ENCODE measurements at places on chromosomes 11 and 22. TPM values are rescaled to one million over a fixed set of nuclear protein-coding genes. Genes with fewer than 3 reads are reported as not detected.

The HORMAD2 gene
- total RNA-seq = not detected

The CSRP3 gene
- not detected for total RNA-seq

The KCNE3 gene
- total RNA-seq = 10.8 TPM

The OR51G2 gene
- not detected for total RNA-seq

The OR9Q2 gene
- not detected for total RNA-seq

The NAV2 gene
- total RNA-seq = 47.9 TPM

The SLC22A12 gene
- total RNA-seq = not detected

The PARVA gene
- 71.6 TPM for total RNA-seq

The KCNK4 gene
- total RNA-seq = not detected

The POU2AF1 gene
- total RNA-seq = 6.9 TPM

The ASRGL1 gene
- 6.3 TPM for total RNA-seq

The CECR2 gene
- total RNA-seq = 14.5 TPM

The TCN1 gene
- 3.0 TPM for total RNA-seq

The ADM2 gene
- 0.74 TPM for total RNA-seq

The DSCAML1 gene
- total RNA-seq = 1.4 TPM

The ELFN2 gene
- 6.8 TPM for total RNA-seq

The BAIAP2L2 gene
- total RNA-seq = 0.49 TPM

The IL18BP gene
- 8.6 TPM for total RNA-seq

The PACS1 gene
- total RNA-seq = 42.8 TPM

The BDNF gene
- total RNA-seq = 1.4 TPM

The CLMP gene
- 22.9 TPM for total RNA-seq

The TRIM48 gene
- not detected for total RNA-seq

The RBFOX2 gene
- 195 TPM for total RNA-seq

The F2 gene
- total RNA-seq = 0.26 TPM

The LRRC56 gene
- 11.7 TPM for total RNA-seq

The RASL10A gene
- 3.3 TPM for total RNA-seq

The OR10S1 gene
- total RNA-seq = not detected

The RCOR2 gene
- 1.4 TPM for total RNA-seq

The MYO7A gene
- 8.3 TPM for total RNA-seq

The ARHGAP8 gene
- total RNA-seq = 20.9 TPM

The PHETA2 gene
- total RNA-seq = 11.8 TPM

The BSX gene
- not detected for total RNA-seq

The C11orf42 gene
- not detected for total RNA-seq

The DENND6B gene
- 26.0 TPM for total RNA-seq

The CSF2RB gene
- total RNA-seq = 14.3 TPM
